ENCODE measurements at places on chromosomes 2 and 18.

DNA sequence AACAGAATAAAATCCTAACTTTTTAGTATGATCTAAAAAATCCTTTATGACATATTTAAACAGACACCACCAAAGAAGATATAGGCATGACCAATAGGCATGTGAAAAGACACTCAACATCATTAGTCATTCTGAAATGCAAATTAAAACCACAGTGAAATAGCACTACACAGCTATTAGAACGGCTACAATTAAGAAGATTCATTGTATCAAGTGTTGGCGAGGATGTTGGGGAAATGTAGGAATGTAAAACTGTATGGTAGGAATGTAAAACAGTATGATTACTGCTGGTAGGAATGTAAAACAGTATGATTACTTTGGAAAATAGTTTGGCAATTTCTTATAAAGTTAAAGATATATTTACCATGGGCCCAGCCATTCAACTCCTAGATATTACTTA lies 253.3 kb upstream of the TCF4 start:
- DNase-seq: no peak

GRCh38 chr18:11400703-11401102 lies 208.7 kb upstream of the SLC35G4 start:
- no peak for DNase-seq

DNA sequence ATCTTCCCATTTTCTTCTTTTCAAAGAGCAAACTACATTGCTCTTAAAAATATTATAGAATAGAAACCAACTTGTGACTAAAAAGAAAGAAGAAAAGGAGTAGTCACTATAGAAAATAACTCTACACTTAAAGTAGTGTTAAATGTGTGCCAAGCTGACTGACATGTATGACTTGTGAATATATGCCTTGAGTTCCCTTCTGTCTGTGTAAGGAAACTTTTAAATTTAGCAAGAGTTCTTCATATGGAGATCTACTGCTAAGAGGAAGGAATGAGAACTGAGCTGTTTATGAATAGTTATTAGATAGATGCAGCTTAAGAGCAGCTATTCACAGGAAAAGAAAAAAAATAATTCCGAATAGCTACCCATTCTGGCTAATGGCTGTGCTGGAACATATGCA lies 1221.7 kb upstream of the ZEB2 start:
- no peak for DNase-seq

DNA sequence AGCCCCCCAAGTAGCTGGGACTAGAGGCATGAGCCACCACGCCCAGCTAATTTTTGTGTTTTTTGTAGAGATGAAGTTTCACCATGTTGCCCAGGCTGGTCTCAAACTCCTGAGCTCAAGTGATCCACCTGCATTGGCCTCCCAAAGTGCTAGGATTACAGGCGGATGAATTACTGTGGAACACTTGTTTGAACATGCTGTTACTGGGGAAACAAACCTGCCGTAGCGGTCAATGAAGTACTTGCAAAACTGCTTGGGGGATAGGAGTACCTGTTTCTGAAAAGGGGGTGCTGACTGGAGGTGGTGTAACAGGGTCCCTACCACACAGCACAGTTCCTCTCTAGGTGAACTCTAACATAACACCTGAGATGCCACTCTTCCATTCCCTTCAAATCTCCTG lies 5.9 kb upstream of the IMPACT start:
- DNase-seq: no peak

DNA sequence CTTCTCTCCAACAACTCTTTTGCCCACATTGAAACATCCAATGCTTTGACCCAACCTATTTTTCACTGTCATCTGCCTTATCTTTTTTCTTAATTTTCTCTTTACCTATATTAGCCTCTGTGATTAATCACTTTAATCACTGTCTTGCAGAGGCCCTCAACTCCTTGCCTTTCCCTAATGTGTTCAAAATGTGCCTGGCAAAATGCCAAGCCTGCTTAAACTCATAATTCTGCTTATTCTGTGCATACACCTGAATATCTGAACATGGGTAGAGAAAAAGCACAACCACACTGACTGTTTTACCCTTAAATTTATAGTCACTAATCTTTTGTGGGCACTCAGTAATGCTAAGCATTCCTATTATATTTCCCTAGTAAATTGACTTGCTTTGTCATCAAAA lies 63.0 kb upstream of the GALNT13 start:
- DNase-seq: no peak

GRCh38 chr2:23618794-23619530 lies 234.0 kb downstream of the KLHL29 start:
- no peak for DNase-seq

DNA sequence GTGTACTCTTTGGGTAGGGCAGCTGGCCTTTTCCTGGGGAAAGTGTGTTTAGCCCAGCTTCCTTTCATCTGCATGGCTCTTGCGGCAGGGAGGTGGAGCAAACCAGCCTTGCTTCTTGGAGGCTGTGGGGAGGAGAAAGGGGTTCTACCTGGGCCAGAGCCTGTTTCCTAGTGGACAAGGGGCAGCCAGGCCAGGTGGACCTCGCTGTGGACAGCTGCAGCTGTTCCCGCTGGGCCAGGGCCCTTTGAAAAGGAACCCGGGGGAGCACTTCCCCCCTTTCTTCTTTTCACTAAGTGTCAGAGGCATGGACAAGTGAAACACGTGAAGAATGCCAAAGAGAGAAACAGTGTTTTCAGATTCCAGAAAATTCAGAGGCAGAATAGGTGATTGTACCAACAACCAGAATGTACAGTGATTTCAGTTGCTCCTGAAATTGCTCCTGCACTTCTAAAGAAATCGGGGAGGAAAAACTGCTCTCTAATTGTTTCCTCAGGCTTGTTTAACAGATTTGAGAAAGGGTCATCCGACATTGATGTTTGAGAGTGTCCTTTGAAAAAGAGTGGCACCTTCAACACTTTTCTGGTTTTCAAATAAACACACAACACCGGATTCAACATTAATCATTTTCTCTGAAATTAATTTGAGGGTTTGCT lies 3.9 kb downstream of the GLI2 start:
- no peak for DNase-seq

DNA sequence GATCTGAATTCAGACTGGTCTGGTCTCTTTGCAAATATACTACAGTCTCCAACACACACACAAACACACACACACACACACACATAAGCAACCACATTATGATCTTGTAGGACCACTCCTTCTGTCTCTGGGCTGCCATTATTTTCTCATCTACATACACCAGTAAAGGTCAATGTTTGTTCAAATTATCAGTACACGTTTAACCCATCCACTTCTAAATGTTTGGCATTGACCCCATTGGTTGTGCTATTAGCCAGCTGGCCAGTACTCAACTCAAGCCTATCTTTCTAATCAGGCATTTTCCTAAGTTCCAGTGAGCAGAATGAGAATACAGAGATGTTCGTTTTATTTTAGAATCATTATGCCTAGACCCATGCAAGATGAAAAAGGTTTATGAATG lies 186.4 kb downstream of the CNTNAP5 start:
- DNase-seq: no peak

- DNase-seq: no peak
Observed at GRCh38 chr2:105377871-105378270, 21.0 kb downstream of the FHL2 start.

DNA sequence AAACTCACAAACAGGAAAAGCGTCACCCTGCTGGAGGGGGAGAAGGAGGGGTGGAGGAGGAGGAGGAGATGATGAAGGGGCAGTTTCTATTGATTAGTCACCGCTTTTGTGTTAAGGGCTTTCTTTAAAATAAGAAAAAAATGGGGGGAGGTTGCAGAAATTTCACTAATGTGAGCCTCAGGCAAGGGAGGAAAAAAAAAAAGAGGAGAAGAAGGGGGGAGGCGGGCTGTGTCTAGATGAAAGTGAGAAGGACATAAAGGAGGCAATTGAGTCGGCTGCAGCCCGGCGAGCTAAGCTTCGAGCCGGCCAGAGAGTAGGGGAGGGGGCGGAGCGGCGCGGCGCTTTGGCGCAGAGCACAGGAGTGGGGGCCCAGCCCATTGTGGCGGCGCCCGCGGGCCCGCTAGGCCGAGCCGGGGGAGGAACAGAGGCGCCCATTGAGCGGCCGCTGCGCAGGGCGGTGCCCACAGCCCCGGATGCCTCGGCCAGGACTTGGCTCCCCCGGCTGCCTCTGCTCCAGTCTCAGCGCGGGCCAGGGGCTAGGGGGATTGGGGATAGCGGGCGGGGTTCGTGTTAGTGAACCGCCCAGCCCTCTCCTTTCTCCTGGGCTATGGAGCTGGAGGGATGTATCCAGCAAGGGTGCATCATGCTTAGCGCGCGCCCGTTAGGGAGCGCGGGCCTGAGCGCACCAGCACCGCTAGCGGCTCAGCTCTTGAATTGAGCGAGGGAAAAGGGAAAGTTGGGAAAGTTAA lies 7.9 kb downstream of the PAX3 start:
- no peak for DNase-seq

DNA sequence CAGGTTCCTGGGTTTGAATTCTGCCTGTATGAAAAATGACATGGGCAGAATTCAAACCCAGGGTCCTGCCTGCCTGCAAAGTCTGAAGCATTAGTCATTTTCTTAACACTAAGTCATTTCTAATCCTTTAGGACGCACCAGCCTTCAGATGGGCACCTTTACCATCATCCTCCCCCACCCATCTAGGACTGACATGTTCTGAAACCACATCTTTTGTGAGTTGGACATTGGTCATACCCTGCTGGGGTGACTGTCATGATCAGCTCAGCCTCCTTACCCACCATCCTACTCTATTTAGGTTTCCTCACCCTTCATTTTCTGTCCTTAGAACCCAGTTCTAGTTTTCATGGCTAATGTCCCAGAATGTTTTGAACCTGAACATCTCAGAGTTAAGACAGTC lies 104.9 kb downstream of the TRIB2 start:
- no peak for DNase-seq

DNA sequence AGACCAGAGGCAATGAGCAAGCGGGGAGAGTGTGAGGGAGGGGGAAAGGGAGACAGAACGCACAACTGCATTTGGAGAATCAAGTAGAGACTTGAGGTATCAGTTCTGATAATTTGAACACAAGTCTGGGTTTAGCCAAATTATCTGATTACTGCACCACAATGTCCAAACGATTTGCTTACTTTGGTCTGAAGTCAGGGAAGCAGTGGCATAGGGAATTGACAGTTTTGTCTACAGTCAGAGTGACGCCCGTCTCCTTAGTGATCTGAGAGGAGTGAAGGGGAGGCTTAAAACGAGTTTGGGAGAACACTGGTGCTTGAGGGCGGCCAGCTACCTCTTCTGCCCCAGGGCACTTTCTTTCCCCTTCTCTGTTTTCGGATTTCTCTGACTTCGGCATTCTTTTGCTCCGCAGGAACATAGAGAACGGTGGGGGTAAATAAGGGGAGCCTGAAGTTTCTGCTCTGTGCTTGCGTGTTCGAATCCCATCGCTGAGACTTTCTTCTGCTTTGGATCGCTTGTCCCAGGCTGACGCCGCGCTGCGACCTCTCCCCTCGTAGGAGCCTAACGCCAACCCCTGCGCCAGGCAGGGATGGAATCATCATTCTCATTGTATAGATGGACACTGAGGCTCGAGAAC lies 2.9 kb upstream of the DLX2 start:
- DNase-seq: no peak

GRCh38 chr2:211014376-211014775 lies 458.0 kb downstream of the CPS1 start:
- DNase-seq: no peak

DNA sequence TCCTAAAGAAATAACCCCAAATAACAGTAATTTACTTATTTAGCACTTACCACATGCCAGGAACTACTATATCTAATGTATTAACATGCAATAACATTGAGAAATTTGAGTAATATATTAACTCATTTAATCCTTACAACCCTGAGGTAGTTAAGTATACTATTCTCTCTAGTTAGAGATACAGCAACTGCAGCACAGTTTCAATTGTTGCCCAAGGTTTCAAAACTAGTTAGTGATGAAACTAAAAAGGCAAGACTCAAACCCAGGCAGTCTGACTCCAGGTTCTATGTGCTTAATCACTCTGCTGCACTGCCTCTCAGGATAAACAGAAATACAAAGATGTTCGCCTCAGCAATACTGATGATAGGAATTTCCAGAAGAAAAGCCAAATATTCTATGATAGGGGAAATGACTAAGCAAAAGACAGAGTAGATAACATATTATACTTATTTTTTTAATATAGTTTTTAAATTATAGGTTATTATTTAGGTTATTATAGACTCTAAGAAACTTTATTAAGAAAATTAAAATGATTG lies 88.0 kb downstream of the SS18 start:
- DNase-seq: no peak

DNA sequence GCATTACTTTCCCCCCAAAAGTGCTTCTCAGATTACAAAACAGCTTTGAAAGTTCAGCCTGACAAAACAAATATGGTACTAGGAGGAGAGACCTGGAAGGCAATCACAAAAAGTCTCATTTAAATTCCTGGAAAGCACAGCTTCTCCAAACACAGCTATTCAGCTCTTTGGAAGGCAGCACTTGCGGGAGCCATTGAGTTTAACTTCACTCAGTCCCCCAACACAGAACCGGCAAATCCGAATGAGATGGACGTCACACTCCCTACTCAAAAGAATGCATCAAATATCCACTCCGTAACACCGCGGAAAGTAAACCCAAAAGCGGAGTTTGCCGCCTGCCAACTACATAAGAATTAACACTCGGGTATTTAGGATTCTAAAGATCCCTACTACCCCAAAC lies 638 bp downstream of the ST6GAL2 start:
- DNase-seq: no peak

DNA sequence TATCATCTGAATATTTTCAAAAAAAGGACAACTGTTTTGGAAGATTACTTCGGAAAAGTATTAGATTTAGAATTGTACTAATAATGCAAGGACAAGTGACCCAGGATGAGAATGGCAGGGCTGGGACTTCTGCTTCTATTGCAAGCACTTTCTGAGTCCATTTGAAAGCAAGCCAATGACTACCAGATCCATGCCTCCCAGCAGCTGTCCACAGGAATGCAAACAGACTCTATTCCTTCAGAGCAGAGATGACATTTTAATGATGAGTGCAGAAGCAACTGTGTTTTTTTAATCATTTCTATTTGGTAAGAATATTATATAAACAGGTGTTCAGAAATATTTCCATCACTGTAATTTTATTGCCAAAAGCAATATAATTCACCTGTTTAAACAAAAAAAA lies 456.7 kb downstream of the SOX11 start:
- DNase-seq: no peak

GRCh38 chr2:226721541-226721940 lies 78.1 kb downstream of the IRS1 start:
- DNase-seq: no peak

GRCh38 chr2:202158796-202159195 lies 79.6 kb downstream of the SUMO1 start:
- DNase-seq: no peak

DNA sequence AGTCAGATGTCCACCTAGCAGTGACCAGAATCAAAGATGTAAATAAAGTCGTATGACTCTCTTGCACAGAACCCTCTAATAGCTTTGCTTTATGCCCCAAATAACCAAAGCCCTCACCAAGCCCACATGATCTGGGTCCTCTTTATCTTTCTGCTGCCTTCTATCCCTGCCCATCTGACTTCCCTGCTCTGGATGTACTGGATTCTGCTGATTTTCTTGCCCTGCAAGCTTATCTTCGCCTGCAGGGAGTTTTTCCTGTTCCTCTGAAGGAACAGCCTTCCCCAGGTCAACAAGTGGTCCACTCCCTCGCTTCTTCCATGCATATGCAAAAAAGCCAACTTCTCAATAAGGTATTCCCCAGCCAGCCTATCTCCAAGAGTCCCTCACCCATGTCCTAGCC lies 18.7 kb downstream of the IL36B start:
- DNase-seq: no peak
